ENCODE measurements at places on chromosomes 3 and 15.

GRCh38 chr3:74500257-74500656 lies 114.2 kb downstream of the CNTN3 start:
- DNase-seq, result no peak

DNA sequence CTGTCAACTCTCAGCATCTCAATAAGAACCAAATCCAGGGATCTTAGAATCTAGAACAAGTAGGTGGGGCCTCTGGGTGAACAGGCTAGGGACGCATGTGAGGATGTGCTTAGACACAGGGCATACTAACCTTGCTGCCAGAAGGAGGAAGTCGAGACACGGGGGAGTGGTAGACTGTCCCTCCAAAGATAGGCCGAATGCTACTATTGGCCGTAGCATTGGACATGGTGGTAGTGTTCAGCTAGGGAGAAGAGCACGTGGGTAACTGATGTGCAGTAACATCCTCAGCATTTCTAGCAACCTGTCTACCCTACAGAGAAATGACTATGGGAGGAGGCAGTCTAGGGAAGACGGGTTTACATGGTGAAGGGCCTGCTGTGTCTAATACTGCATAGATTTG lies 15.6 kb downstream of the RCCD1 start:
- DNase-seq, result no peak

DNA sequence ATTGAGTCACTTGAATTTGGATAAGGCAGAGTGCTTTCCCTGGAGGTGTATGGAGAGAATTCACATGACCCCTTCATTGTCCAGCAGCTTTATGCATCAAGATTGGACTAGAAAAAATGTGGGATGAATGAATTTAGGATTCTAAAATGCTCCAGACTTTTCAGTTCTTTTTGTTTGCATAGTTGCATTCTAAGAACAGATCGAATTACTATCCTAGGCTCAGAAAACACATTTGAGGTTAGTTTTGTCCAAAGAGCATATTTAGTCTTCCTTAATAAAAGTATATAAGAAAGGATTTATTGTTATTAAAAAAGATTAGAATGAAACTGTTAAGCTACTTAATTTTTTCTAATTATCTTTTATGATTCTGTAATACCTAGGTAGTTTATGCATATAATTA lies 127.4 kb downstream of the UBE2E2 start:
- DNase-seq, result no peak

DNA sequence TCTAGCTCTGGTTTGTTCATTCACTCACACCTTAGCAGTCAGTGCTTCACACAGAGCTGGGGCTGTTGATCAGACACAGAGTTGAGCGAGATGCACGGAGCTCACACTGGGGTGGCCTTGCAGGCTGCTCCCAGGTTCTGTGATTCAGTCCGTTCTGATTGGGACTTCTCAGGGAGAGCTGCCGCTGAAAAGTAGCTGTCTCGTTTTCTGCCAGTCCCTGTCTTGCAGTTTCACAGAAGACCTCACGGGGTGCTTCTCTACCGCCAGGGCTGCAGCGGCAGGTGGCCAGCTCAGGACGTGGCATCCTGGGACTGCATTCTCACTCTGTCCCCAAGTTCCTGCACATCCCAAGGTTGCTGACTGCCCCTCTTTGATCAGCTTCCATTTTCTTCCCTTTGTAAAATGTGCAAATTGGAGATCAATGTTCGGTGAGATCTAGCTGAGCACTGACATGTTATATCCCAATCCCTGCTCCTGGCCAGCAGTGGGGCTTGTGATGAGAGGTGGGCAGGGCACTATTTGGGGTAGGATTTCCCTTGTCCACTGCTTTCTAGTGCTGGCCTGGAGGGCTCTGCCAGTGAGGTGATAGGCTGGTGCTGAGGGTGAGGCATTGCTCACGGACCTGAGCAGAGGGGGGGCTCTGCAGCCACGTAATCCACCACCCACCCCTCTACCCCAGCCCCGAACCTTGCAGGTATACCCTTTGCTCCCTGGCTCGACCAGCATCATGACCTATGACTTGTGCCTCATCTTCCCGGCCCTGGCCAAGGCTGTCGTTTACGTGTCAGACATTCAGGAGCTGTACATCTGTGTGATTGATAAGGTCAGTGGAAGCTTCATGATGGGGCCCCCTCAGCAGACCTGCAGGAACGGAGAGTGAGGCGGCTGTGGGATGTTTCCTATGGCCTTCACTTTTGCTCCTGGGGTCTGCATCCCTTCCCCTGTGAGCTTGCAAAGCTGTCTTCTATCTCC lies 5.3 kb upstream of the TXNRD3 start:
- no peak for DNase-seq

DNA sequence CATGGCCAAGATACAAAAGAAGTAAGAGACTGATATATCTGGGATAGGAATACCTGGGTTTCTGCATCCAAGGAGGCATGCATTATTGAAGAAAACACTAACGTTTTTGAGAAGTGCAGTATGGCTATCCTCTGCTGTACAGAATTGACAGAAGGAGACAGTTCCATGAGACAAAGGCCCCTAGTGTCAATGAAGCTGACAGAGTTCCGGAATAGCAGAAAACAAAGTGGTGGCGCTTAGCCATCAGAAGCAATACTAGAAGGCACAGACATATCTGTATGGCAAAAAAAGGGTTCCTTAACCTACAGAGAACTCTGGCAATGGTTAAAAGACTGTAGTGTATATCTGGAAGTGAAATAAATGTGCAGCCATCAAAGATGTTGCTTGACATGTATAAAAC lies 77.8 kb downstream of the VGLL3 start:
- DNase-seq, result no peak

DNA sequence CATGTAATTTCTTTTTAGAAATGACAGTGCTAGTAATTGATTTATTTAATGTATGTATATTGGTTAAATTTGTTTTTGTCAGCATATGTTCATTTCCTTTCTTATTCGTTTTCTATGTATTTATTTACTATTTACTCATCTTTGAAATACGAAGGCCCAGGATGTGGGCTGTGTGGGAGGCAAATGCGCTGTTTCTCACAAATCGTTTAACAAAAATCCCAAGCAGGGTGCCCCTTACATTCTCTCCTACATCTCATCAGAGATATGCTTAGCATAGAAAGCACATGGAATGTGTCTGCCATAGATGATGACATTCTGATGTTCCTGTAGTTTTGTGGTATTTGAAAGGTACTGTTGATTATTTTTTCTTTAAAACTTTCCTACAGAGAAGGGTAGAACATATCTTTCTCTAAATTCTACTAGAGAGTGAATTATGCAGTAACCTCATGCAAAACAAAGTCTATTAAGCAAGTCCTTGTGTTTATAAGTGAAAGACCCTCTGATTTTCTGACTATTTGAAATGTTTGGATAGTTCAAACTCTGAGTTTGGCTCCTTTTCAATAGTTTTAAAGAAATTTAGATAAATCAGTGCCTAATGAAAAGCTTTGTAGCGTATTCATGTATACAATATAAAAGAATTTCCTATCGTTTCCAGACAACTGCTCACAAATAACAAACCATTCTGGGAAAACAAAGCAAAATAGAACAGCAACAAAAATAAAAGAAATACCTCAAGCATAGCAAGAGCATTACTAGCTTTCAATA lies 111.1 kb upstream of the VGLL3 start:
- DNase-seq, result no peak

- no peak for DNase-seq
These were observed 73.5 kb upstream of the ABI3BP start for GRCh38 chr3:101066711-101067129.

DNA sequence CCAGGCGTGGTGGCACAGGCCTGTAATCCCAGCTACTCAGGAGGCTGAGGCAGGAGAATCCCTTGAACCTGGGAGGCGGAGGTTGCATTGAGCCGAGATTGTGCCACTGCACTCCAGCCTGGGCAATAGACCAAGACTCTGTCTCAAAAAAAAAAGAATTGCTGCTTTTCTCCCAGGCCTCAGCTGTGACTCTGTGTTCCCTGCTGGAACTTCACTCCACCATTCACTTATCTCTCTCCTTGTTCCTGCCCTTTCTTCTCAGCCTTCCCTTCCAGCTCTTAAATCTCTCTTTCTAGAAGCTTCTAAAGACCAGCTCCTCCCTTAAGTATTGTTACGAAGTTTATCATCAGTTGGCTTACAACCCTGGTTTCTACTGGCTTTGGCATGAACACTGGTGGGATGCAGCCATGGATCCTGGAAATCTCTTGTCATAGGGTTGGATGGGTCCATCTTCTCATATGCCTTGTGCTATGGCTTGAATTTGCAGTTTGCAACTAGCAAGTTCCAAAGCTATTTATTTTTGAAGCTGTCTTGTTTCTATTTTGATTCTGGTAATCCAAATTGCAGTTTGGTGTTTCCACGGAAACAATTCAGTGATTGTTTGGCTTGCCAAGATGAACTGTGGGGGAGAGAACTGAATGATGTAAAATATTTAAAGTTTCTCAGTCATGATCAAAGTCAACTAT lies 10.5 kb downstream of the C3orf62 start:
- DNase-seq, result no peak

GRCh38 chr3:122443090-122443489 lies 27.2 kb upstream of the WDR5B start:
- DNase-seq, result no peak

GRCh38 chr3:83195243-83195642 lies 1433.8 kb upstream of the GBE1 start:
- DNase-seq, result no peak

DNA sequence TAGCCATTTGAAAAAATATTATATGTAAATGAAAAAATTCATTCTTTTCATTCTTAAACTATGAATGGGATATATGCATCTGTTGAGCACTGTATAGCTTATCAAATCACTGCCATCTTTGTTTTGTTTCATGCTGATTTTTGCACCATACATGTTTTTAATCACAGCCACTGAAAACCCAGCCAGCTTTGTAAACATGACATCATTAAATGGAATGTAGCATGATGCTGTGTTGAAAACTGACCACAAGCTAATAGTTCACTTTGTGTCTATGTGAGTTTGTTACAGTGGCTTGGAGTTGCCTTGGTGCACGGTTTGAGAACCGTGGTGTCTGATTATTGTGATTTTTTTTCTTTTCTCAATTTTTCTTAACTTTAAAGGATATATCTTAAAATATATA lies 75.7 kb downstream of the GMPS start:
- DNase-seq, result no peak

DNA sequence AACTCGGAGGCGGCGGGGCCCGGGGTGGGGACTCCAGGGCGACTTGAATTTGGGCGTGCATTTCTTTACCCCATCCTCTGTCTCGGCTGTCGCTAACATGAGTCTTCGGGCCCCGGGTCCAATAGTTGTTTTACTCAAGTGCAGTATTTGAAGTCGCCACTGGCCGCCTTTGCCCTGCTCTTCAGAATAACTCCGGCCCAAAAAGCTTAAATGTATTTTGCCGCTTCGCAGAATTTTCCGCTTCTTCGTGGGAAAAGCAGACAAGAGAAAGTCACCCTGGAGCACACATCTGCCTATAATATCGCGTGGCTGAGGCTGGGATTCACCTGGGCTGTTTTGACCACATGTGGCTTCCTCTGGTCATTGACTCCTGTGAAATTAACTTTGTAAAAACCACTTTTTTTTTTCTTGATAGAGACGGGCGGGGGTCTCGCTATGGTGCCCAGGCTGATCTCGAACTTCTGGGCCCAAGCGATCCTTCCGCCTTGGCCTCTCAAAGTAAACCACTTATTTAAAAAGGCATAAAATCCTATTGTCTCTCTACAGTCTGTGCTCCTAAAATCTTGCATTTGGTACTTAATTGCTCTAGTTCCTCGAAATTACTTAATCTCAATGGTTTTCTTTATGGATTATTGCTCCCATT lies 676 bp downstream of the CNOT10 start:
- DNase-seq, result no peak

DNA sequence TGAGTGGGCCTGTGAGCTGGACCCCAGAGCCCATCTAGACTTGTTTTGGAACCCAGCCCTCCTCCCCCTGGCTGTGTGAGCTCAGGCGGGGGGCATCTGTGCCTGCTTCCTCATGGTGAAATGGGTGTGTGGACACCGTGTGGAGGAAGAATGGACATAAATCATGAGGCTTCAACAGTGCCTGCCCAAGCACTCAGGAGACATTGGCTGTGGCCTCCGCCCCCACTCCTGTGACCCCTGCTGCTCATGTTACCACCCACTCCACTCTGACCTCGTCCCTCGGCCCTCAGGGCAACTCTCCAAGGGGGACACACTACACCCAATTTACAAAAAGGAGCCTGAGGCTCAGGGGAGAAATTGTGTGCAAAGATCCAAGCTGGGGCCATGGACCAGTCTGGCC lies 16.6 kb downstream of the TPRA1 start:
- no peak for DNase-seq

DNA sequence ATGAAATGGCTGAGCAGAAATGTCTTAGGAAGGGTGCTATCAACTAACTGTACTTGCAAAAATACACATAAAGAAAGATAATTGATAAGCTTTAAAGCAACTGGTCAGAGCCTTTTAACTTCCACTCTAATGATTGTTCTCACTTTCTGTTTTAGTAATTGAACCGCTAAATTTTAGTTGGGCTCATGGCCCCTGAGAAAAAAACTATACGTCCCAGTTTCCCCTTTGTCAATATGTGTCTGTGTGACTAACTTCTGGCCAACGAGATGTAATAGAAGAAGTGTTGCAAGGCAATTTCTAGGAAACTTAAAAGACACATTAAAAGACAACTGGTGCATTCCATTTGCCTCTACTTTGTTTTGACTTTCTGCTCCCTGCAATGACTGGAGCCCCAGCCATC lies 223.9 kb downstream of the NR1D2 start:
- no peak for DNase-seq

- DNase-seq, result no peak
These were observed 58.2 kb upstream of the CMTM8 start for GRCh38 chr3:32180141-32180784.

- no peak for DNase-seq
These were observed 326.3 kb upstream of the PDZRN3 start for GRCh38 chr3:73950865-73951558.

GRCh38 chr3:3353153-3353552 lies 173.7 kb upstream of the CRBN start:
- DNase-seq, result no peak

DNA sequence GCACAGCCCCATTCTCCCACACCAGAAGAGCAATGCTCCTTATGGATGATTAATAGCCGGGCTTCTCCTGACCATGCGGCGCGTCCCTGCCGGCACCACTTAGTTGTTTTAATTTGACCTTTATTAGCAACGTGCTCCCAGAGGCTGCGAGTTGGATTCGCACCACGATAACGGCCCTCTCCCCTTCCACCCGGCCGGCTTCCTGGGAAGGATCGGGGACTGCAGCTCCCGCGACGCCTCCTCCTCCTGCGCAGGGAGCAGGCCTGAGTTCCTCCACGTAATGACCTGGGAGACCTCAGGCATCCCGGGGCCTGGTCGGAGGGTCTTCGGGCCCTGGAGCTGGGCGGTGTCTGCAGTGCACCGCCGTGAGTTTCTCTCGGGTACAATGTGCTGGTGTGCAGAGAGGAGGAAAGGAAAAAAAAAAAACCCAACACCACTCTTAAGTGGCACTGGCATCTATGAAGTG lies 243.3 kb upstream of the TOPAZ1 start:
- DNase-seq, result no peak

- no peak for DNase-seq
These were observed 72.6 kb downstream of the NAALADL2 start for GRCh38 chr3:174931473-174932353.

DNA sequence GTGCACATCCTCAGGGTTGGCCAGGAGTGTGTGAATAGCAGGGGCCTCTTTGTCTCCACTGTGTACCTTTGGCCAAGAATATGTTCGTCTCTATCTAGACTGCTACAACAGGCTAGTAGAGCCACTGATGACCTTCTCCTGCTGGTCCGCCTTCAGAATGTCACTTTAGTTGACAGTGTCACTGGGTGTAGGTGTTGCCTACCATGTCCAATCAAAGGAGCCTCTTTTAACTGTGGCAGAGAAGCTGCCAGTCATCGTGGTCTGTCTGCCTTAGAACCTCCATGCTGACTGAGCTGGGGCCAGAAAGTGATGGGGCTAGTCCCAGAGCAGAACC lies 40.1 kb downstream of the OXSR1 start:
- peak; percentile 57 for DNase-seq

GRCh38 chr3:25527801-25528200 lies 99.7 kb downstream of the RARB start:
- no peak for DNase-seq

All from T-helper 2 cell treated with Interferon-gamma antibody and Interleukin-4, amounts not matched to agents 5 μg/mL and 100 μg/mL, for 36 hours (primary cell).